Activated CD4-positive, alpha-beta T cell treated with anti-CD3 and anti-CD28 coated beads, Interleukin-2, amount 10 ng/mL, durations not matched to agents 7 days and 5 days (primary cell): ENCODE measurements at places on chromosomes 11 and 22. TPM values are rescaled to one million over a fixed set of nuclear protein-coding genes. Genes with fewer than 3 reads are reported as not detected.

The MAJIN gene
- total RNA-seq, result 0.20 TPM

The OR8G5 gene
- not detected for total RNA-seq

The RBFOX2 gene
- total RNA-seq, result 0.77 TPM

The DPAGT1 gene
- 48.7 TPM for total RNA-seq

The MMP3 gene
- total RNA-seq, result not detected

The E2F8 gene
- total RNA-seq, result 53.3 TPM

The CHRM4 gene
- total RNA-seq, result 0.31 TPM

The MRGPRX4 gene
- total RNA-seq, result not detected

The CFAP300 gene
- not detected for total RNA-seq

The RBM7 gene
- total RNA-seq, result 49.7 TPM

The OR52E8 gene
- total RNA-seq, result not detected
